Caco-2 (cell line): ENCODE measurements at places on chromosomes 12 and 14. TPM values are rescaled to one million over a fixed set of nuclear protein-coding genes. Genes with fewer than 3 reads are reported as not detected.

The ARHGAP9 gene
- total RNA-seq: 0.75 and 1.8 TPM in 2 replicates

The AICDA gene
- not detected in 2 replicates for total RNA-seq

The RNASE3 gene
- not detected in 2 replicates for total RNA-seq

The ABCC9 gene
- 123 and 130 TPM in 2 replicates for total RNA-seq

The POLR3B gene
- 13.7 and 13.9 TPM in 2 replicates for total RNA-seq

The FBXW8 gene
- total RNA-seq: 12.2 and 12.3 TPM in 2 replicates

The OLR1 gene
- total RNA-seq: 176 and 183 TPM in 2 replicates

The SYNE3 gene
- total RNA-seq: 19.4 and 21.2 TPM in 2 replicates

The SLC6A12 gene
- total RNA-seq: 1.5 and 2.1 TPM in 2 replicates

The KCNH5 gene
- total RNA-seq: 0.09 TPM in 1 of 2 replicates, not detected in the other

The KRT71 gene
- total RNA-seq: 1.2 and 1.5 TPM in 2 replicates

The DHRS4L2 gene
- 7.2 and 7.8 TPM in 2 replicates for total RNA-seq

The ADAMTS20 gene
- 0.07 TPM in 1 of 2 replicates, not detected in the other for total RNA-seq

The SERPINA6 gene
- 0.32 and 0.56 TPM in 2 replicates for total RNA-seq

The KLHDC1 gene
- total RNA-seq: 0.97 and 0.98 TPM in 2 replicates

The COL2A1 gene
- 200 and 201 TPM in 2 replicates for total RNA-seq

The FZD10 gene
- 0.09 TPM in 2 replicates for total RNA-seq

The ZFHX2 gene
- total RNA-seq: 1.1 and 1.4 TPM in 2 replicates

The PSME2 gene
- 142 and 145 TPM in 2 replicates for total RNA-seq

The AP4S1 gene
- 10.8 and 13.2 TPM in 2 replicates for total RNA-seq

The HNF1A gene
- 37.1 and 41.2 TPM in 2 replicates for total RNA-seq

The MANSC4 gene
- total RNA-seq: not detected in 2 replicates

The RBM25 gene
- 89.3 and 98.8 TPM in 2 replicates for total RNA-seq

The SMCO2 gene
- total RNA-seq: 0.93 and 1.2 TPM in 2 replicates

The RPS6KL1 gene
- total RNA-seq: 6.8 and 9.8 TPM in 2 replicates

The SLC7A8 gene
- 26.9 and 28.9 TPM in 2 replicates for total RNA-seq

The CD163L1 gene
- total RNA-seq: 0.07 and 0.11 TPM in 2 replicates

The DTD2 gene
- 16.5 and 20.0 TPM in 2 replicates for total RNA-seq

The KRT6C gene
- not detected in 2 replicates for total RNA-seq

The FBLN5 gene
- 9.2 and 13.9 TPM in 2 replicates for total RNA-seq

The PAWR gene
- total RNA-seq: 157 and 163 TPM in 2 replicates

The NPAS3 gene
- not detected in 2 replicates for total RNA-seq

The GLT1D1 gene
- not detected in 2 replicates for total RNA-seq

The SOX5 gene
- total RNA-seq: 15.4 and 16.8 TPM in 2 replicates

The KRT83 gene
- total RNA-seq: not detected in 2 replicates

The PTGER2 gene
- total RNA-seq: 0.27 and 0.39 TPM in 2 replicates

The RHOJ gene
- not detected in 2 replicates for total RNA-seq

The HOXC12 gene
- total RNA-seq: 9.4 and 10.3 TPM in 2 replicates

The HOTAIR gene
- 1.6 and 1.9 TPM in 2 replicates for total RNA-seq

The MRPL51 gene
- total RNA-seq: 448 and 456 TPM in 2 replicates

The BBS10 gene
- total RNA-seq: 6.0 and 6.3 TPM in 2 replicates

The DEGS2 gene
- 3.8 and 5.1 TPM in 2 replicates for total RNA-seq

The CLEC4D gene
- total RNA-seq: not detected in 2 replicates

The KRT77 gene
- not detected in 2 replicates for total RNA-seq

The CISTR gene
- total RNA-seq: not detected in 2 replicates

The CFAP54 gene
- total RNA-seq: 0.12 and 0.14 TPM in 2 replicates

The RFLNA gene
- total RNA-seq: 15.4 and 21.1 TPM in 2 replicates

The RNF10 gene
- 133 and 164 TPM in 2 replicates for total RNA-seq

The TAS2R10 gene
- 0.29 and 0.30 TPM in 2 replicates for total RNA-seq

The C1QL4 gene
- total RNA-seq: 2.6 and 3.6 TPM in 2 replicates

The ARHGEF25 gene
- 5.2 and 5.5 TPM in 2 replicates for total RNA-seq

The SLC17A8 gene
- total RNA-seq: not detected in 2 replicates

The SIX1 gene
- total RNA-seq: 0.26 and 0.32 TPM in 2 replicates
